ENCODE measurements at places on chromosomes 5 and 9. TPM values are rescaled to one million over a fixed set of nuclear protein-coding genes. Genes with fewer than 3 reads are reported as not detected.
A peak's percentile ranks its signal among the peaks of the same experiment; 100 is the strongest.

CRB2 gene
- total RNA-seq, result 2.4 TPM

GPR150 gene
- 0.52 TPM for total RNA-seq

LRRC19 gene
- total RNA-seq, result 48.9 TPM

CBY3 gene
- total RNA-seq, result not detected

RALGDS gene
- total RNA-seq, result 39.7 TPM

DND1 gene
- total RNA-seq, result 0.16 TPM

GRM6 gene
- not detected for total RNA-seq

LHX6 gene
- 1.2 TPM for total RNA-seq

IRX2 gene
- total RNA-seq, result 0.12 TPM

C1QTNF2 gene
- 1.0 TPM for total RNA-seq

- no peak for DNase-seq
These were observed 420.9 kb downstream of the IRX2 start for GRCh38 chr5:2330325-2331130.

GRCh38 chr9:117098331-117098730 lies 316.5 kb downstream of the ASTN2 start:
- no peak for DNase-seq

GRCh38 chr5:122310889-122311288 lies 1.1 kb upstream of the SNCAIP start:
- no peak for DNase-seq

DNA sequence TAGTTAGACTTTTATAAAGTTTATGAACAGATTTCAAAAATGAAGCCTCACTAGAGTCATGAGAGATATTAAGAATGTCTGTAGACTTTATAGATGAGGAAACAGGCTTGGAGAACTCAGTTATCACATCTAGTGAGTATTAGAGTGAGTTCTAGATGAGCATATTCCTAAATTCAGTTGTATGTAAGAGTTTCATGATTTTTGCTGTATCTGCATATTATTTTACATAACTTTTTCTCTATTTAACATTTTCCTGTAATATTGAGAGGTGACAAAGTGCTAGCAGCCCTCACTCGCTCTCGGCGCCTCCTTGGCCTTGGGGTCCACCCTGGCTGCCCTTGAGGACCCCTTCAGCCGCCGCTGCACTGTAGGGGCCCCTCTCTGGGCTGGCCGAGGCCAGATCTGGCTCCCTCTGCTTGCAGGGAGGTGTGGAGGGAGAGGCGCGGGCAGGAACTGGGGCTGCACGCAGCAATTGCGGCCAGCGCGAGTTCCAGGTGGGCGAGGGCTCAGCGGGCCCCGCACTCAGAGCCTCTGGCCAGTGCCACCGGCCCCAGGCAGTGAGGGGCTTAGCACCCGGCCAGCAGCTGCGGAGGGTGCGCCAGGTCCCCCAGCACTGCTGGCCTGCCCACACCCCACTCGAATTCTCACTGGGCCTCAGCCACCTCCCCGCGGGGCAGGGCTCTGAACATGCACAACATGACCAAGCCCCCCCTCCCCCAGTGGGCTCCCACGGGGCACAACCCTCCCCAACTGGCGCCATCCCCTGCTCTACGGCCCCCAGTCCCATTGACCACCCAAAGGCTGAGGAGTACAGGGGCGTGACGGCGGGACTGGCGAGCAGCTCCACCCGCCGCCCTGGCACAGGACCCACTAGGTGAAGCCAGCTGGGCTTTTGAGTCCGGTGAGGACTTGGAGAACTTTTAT lies 182.1 kb downstream of the TLE1 start:
- no peak for DNase-seq

GRCh38 chr5:33795496-33795895 lies 96.3 kb downstream of the ADAMTS12 start:
- DNase-seq, result no peak

DNA sequence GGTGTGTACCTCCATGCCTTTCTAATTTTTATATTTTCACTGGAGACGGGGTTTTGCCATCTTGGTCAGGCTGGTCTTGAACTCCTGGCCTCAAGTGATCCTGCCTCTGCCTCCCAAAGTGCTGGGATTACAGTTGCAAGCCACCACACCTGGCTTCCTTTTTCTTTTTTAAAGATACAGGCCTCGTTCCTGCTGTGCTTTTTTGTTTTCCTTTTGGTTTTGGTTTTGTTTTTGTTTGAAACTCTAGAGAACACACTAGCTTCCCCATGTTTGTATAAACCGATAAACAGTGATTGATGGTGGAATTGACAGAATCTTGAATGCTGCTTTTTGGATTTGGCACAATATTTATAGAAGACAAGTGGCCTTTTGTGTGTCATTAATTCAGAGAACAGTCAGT lies 1603.4 kb downstream of the MAT2B start:
- no peak for DNase-seq

- DNase-seq, result no peak
These were observed 607.6 kb downstream of the EBF1 start for GRCh38 chr5:158492136-158492535.

GRCh38 chr5:79297661-79298060 lies 61.7 kb downstream of the JMY start:
- DNase-seq, result no peak

- no peak for DNase-seq
These were observed 91.7 kb downstream of the MACROH2A1 start for GRCh38 chr5:135307143-135307903.

- DNase-seq, result no peak
These were observed 17.7 kb downstream of the CAMSAP1 start for GRCh38 chr9:135889564-135890189.

GRCh38 chr5:167602067-167602466 lies 689.4 kb upstream of the WWC1 start:
- DNase-seq, result no peak

DNA sequence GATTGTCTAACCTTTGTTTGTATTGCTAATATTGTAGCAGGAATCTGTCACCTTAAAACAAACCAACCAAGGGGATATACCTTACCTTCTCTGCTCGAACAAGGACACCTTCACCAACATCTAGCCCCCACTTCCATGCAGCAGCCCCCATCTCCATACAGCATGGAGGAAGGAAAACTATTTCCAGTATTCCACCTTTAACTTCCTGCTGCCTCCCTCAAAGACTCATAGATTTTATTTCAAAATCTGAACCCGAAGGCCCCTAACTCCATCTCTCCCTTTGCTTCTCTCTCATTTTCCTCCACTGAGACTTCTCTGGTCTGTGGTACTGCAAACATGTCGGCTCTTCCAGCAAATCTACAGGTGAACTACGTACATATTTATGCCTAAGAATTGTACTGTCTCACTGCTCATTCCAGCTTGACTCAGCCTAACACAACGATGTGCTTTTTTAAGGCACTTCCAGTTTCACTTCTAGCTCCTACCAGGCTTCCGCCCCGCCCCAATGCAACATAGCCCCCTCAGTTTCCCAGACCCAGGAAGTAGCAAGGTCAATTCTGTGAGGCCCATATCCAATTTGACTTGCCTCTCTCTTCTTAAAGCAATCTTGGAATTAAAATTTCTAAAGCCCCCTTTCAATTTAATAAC lies 70.7 kb upstream of the RNF38 start:
- DNase-seq, result peak; percentile 65

DNA sequence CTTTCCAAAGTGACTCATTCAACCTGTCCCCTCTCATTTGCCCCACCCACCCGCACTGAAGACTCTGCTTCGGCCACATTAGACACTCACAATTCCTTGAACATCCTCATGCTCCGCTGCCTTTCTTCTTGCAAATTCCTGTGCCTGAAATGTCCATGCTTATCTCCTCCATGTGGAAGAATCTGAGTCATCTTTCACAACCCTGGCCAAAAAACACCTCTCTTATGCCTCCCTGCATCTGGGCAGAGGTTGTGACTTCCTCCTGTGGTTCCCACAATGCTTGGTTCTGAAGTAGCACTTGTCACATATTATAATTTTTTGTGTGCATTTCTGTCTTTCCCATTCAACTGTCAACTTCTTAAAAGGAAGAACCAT lies 238.6 kb downstream of the ENC1 start:
- DNase-seq, result no peak

DNA sequence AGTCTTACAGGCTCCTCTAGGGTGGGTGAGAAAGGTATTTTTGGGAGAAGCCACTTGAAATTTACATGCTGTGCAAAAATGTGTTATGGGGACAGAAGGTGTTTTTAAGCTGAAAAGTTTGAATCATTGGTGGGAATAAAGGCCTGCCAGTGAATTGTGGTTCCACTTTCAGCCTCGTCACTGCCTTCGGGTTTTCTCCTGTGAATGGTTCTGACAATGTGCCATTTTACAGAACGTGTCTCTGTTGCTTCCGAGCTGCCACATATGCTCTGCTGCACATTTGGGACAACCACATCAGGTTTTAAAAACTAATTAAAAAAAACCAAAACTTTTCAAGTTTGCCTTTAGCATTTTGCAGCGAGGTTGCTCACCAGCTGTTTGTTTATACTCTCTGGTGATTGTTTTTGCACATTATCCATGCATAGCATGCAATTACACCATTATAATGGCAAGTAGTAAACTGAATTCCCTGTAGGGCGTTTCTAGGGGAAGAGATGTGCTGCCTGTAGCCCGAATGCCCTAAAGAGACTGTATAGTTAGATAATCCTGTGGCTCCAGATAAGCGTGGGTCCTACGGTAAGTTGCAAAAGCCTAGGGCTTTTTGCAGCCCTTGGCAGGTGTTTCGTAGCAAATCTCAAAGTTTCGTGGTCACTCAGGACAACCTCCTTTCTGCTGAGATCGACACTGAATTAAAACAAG lies 40.1 kb upstream of the SUB1 start:
- DNase-seq, result no peak

GRCh38 chr5:82599692-82600091 lies 321.5 kb upstream of the RPS23 start:
- DNase-seq, result no peak

GRCh38 chr9:74499770-74500583 lies 2.8 kb downstream of the RORB start:
- no peak for DNase-seq

GRCh38 chr9:16559418-16560188 lies 310.9 kb downstream of the BNC2 start:
- DNase-seq, result peak; percentile 66

GRCh38 chr5:87099968-87100367 lies 167.7 kb upstream of the RASA1 start:
- no peak for DNase-seq

GRCh38 chr5:142664636-142665035 lies 21.3 kb downstream of the FGF1 start:
- DNase-seq, result no peak

- DNase-seq, result no peak
These were observed 40.2 kb upstream of the TMED7 start for GRCh38 chr5:115666023-115666422.

- DNase-seq, result no peak
These were observed 17.6 kb upstream of the LCP2 start for GRCh38 chr5:170315154-170315553.

DNA sequence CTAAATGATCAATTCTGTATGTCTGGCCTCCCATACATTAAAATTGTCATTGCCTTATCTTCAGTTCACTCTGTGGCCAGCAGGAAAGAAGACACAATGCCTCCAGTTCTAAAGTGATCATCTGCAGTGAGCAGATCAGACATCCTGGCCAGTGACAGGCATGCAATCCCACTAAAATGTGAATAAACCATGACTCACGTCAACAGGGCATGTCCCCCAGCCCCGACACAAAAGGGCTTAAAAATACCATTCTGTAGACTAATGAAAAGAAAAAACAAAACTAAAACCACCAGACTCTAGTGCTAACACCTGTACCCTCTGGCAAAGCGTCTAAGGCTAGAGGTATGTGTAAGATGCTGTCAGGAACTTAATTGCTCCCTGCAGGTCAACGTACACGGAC lies 38.5 kb downstream of the DDX31 start:
- no peak for DNase-seq

All from colonic mucosa (tissue), 4 donors.